ENCODE measurements at places on chromosomes 7 and 10.

DNA sequence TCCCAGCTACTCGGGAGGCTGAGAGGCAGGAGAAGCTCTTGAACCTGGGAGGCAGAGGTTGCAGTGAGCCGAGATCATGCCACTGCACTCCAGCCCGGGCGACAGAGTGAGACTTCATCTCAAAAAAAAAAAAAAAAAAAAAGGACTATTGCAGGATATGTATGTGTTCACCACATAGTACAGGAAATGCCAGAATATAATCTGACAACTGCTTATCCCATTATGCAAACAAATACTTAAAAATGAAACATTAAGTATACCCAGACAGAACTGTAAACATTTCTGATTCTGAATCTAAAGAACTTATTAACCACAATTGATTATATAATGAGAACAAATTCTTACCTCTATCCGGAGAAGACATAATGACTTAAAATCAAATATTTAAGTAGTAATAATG, 18.7 kb downstream of the DKK1 start:
- no peak for DNase-seq

GRCh38 chr7:93046641-93047040, 71.1 kb downstream of the SAMD9 start:
- DNase-seq, result no peak

- DNase-seq, result no peak
Measured at GRCh38 chr7:27088002-27088922, 7.5 kb downstream of the HOXA1 start.

GRCh38 chr10:5317547-5318107, 47.1 kb upstream of the UCN3 start:
- peak; percentile 96 for DNase-seq

GRCh38 chr10:130224228-130224627, 88.0 kb downstream of the GLRX3 start:
- no peak for DNase-seq

DNA sequence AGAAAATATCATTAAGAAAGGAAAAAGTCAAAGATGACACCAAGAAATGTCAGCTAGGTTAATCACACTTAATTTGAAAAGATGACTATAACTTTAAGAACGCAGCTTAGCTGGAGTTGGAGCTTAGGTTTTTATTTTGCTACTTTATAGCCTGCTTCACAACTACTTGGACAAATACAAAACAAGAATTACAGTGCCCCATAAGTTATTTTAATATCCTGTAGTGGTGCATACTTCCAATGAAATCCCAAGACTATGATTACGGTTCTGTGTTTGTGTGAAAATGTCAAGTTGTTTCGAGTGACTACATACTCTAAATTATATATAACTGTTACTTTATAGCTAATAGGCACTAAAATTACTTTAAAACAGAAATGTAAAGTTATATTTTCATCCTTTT, 244.6 kb upstream of the MGMT start:
- DNase-seq, result no peak

GRCh38 chr7:72037516-72037915, 374.6 kb downstream of the CALN1 start:
- DNase-seq, result no peak

DNA sequence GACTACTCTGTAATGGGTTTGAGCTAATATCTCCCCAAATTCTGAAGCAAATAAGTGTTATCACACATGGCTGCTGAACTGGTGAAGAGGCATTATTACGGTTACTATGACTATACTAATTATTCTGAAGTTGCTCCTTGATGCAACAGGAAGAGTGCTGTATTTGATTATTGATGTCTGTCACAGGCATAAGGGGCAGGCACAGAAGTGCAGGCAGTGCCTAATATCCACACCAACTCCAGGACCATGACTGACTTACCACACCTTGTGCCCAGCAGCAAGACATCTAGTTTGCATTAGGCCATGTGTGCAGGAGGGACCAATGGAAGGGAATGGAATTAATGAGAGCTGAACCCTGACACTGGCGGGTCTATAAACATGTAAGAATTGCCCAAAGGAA, 62.7 kb downstream of the AMPH start:
- DNase-seq, result no peak

- DNase-seq, result no peak
Measured at GRCh38 chr7:37211097-37211880, 237.4 kb downstream of the ELMO1 start.

DNA sequence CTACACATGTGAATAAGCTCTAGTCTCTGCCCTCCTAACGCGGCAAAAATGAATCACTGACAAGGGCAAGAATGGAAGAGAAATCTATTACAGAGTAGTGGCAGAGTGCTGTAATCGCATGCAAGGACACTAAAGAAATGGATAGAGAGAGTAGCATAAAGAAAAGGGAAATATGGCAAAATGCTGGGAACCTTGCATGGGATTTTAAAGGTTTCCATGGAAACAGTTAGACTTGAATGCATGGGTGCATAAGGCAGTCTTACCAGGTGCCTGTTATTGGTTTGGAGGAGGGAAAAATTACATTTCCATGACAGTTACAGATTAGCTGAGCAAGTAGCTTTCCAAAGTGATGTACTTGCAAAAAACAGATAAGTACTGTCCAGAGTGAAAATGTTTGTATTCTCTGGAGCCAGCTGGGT, 233.4 kb downstream of the PTN start:
- no peak for DNase-seq

GRCh38 chr10:98417481-98417959, 2.5 kb upstream of the PYROXD2 start:
- no peak for DNase-seq

DNA sequence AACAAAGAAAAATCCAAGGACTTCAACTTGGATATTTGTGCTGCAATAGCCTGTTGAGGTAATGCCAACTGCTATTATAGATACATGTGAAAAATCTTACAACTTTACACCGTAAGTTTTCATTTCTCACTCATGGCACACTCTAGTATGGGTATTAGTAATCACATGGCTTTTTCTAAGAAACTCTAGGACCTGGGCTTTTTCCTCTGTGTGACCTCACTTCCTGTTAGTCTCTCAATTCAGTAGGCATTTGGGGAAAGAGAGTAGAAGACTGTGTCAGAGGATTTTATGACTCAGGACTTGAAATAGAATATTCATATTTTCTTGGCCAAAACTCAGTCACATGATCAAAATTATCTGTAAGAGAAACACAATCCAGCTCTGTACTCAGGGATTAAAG, 1049.9 kb downstream of the REEP3 start:
- DNase-seq, result no peak

DNA sequence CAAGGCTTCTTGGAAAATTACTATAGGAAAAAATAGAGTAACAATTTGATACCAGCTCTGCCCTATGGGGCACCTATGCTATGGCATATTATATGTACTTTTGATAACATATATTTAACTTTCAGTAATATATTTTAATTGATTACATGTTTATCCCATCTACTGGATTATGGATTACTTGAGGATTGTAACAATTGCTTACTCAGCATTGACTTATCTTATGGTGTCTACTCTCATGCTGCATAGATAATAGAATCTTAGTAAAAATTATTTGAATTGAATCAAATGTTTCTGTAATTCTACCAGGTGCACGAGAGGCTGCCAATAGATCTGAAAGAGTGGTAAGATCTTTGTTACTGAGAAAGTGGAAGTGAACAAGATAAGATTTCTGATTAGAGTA, 57.8 kb upstream of the CALCR start:
- DNase-seq, result no peak

DNA sequence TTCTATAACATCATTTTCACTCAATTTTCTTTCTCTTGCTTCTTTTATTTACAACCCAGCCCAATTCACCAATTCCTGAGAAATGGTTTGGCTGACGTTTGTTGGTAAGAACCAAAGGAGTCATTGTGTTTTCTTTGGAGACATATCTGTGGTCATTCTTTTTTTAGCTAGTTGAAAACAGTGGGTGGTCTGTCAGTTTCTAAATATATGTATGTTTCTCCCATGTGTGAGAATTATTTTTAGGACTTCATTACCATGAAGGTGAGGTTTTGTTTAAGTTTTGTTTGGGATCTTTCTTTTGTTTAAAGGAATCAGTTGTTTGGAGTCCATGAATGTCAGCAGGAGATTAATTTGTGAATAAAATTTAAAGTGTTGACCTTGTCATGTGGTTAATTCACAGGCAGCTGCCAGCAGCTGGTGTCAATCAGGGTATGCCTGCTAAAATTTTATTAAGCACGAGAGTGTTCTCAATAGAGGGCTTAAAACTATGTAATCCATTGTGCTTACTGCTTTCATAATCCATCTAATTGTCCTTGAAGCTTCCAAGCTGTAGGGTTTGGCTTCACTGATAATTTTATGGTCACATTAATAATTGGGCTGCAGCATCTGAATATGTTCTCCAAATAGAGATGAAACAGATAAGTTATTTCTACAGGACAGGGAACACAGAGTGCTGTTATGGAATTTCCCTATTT, 38.7 kb downstream of the INSYN2A start:
- DNase-seq, result no peak

GRCh38 chr10:17380888-17381287, 73.5 kb downstream of the ST8SIA6 start:
- DNase-seq, result no peak

DNA sequence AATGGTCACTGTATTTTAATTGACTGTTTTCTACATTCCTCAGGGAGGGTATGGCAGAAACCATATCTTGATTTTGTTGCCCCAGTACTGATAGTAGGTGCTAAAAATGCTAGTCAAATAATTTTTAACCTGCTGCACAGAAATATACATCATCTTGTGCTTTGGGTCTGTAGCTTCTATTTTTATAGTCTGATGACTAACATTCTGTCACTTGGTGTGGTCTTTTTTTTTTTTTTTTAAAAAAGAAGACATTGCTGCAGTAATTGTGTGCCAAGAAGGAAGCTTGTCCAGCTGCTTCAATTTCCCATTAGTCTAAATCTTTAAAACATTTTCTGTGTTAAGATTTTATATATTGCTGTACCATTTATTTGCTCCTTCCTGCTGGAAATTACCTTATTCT, 83.6 kb downstream of the ICA1 start:
- no peak for DNase-seq

DNA sequence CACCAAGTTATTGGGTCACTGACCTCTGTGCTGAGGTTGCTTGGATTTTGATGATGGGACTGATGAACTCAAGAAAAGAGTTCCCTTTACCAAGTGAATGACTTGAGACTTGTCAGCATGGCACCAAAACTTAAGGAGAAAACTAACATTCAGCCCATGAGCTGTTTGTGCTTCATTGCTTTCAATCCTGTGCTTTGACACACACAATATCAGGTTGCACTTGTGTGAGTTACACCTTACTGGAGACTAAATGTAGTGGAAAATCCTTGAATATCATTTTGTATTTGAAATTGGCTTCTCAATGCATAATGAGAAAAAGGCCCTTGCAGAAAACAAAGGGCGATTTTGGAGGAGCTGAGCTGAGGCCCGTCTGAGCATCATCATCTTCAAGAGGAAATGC, 2.7 kb downstream of the BAG3 start:
- no peak for DNase-seq

GRCh38 chr10:72089618-72090017, 1.3 kb upstream of the SPOCK2 start:
- DNase-seq, result peak; percentile 62

DNA sequence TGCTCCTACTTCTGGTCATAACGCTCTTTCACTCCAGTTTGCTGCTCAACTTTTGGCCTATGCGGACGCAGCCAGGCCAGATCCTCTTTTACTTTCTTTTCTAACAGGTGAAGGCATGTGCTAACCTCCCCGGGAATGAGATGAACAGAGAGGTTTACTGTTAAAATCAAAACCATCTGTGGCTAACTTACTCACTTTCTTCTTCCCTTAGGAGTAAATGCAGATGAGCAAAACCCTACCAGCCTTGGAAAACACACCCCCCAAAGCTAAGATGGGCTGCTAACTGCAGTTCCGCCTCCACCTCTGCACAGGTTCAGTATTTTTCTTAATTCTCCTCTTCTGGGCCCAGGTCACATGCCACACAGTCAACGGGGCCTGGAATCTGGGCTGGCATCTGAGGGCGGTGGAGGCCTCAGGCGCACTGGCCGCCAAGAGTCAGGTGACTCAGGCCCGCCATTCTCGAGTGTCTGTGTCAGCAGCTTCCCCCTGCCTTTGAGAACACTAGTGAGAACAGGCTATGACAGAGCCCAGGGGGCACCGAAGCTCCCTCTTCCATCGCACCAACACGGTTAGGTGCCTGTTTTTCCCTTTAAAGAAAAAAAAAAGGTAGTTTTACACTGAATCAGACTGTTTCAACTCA, 11.1 kb downstream of the FAM53B start:
- peak; percentile 82 for DNase-seq

GRCh38 chr7:99642027-99642426, 25.3 kb downstream of the ZSCAN25 start:
- no peak for DNase-seq

GRCh38 chr7:14179781-14180180, 190.3 kb upstream of the ETV1 start:
- DNase-seq, result no peak

DNA sequence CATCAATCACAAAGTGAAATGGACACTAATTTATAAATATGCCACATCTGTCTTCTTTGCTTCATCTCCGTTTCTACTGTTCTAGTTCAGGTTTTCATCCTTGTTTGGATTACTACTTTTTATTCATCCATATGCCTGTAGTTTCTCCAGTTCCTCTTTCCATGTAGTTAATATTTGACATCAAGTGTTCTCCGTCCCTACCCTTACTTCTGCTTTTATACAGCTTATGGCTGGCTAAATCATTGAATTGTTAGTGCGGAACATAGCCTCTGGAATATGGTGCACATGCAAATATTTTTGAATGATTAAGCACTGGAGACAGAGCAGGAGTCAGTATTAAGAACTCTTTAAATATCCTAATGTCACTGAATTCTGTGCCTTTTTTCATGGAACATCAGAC, 230.0 kb upstream of the PPP1R3A start:
- no peak for DNase-seq

DNA sequence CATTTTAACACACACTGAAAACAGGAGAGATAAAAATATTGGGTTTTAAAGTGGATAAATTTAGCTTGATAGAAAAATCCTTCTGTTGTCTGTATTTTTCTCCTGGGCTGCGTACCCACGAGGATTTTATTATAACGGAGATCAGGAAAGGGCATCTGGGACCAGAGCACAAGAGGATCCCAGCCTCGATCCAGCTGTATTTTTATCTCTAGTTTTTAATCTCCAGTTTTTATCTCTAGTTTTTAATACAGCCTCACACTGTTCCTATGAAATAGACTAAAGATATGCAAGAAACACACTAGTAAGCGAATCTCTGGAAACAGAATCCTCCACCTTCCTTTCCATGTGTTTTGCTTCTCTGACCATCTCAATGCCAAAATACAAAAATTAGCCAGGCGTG, 295.2 kb downstream of the FRMD4A start:
- no peak for DNase-seq

DNA sequence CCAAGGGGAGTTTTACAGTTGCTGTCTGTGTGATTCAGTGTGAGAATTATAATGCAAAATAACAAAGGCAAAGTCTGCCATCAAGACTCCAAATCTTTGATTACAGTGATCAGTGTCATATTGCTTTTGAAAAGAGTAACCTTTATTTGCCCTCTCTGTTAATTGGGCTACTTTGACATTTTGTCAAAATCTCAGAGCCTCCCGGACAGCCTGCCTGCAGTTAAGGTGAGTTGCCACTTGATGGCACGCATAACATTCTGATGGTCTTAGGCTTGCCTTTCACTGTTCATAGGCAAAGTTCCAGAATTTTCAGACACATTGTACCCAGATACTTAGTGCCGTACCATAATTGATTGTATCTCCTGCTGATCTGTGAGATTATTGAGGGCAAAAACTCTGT, 253.5 kb downstream of the ABCA13 start:
- peak; percentile 6 for DNase-seq

- DNase-seq, result no peak
Measured at GRCh38 chr7:157372300-157373232, 35.8 kb downstream of the DNAJB6 start.

GRCh38 chr10:58667658-58668310, 155.1 kb downstream of the BICC1 start:
- DNase-seq, result no peak

GRCh38 chr10:4527281-4527970, 298.6 kb upstream of the AKR1E2 start:
- DNase-seq, result no peak
